ENCODE measurements at places on chromosomes 2 and 18.

- no peak for DNase-seq
Observed at GRCh38 chr18:28412521-28412920, 235.6 kb upstream of the CDH2 start.

DNA sequence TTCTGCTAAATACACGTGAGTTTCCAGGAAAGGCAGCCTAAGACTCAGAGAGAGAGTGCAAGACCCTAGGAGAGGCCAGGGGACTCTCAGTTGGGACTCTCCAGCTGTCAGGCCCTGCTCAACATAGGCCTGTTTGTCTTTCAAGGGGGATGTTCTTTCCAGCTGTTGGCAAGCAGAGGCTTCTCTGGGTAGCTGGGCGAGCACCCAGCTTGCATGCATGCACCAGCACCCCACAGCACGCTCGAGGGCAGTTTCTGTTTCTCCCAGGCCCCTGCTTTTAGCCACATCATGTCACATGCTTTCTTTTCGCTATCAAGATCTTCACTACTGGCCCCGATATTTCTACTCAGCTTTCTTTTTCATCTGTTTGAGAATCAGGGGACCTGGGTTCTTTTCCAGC, 479.3 kb upstream of the HS6ST1 start:
- DNase-seq: no peak

GRCh38 chr2:216540920-216541319, 42.3 kb downstream of the RPL37A start:
- DNase-seq: no peak

- DNase-seq: no peak
Observed at GRCh38 chr2:200788121-200788718, 23.5 kb upstream of the BZW1 start.

DNA sequence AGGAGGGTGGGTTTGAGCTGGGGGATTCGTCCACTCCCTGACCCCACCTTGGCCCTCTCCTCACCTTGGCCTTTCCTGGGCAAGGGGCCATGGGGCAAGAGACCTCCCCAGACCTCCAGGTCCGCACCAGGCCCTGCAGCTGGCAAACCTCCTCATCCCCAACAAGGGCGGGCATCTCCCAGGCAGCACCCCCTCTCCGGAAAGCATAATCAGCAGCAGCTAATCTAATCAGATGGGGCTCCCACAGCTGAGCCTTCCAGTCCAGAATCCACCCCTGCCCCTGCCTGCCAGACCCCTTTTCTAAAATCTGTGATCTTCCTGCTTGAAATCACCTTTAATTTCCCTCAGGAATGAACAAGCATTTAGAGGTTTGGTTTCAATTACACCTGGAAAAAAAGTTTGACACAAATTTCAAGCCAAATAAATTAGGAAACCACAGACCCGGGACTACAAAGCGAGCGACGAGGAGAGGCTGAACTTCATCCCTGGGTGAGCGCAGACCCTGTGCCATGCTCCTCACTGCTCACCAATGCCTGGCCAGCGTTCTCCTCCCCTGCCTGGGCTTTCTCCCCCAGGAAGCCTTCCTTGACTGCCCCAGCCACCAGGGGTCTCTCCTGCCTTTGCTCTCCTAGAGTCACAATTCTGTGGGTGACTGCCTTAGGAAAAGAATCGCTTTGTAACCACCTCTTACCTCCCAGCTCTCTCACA, 143.0 kb upstream of the MYCN start:
- DNase-seq: no peak

DNA sequence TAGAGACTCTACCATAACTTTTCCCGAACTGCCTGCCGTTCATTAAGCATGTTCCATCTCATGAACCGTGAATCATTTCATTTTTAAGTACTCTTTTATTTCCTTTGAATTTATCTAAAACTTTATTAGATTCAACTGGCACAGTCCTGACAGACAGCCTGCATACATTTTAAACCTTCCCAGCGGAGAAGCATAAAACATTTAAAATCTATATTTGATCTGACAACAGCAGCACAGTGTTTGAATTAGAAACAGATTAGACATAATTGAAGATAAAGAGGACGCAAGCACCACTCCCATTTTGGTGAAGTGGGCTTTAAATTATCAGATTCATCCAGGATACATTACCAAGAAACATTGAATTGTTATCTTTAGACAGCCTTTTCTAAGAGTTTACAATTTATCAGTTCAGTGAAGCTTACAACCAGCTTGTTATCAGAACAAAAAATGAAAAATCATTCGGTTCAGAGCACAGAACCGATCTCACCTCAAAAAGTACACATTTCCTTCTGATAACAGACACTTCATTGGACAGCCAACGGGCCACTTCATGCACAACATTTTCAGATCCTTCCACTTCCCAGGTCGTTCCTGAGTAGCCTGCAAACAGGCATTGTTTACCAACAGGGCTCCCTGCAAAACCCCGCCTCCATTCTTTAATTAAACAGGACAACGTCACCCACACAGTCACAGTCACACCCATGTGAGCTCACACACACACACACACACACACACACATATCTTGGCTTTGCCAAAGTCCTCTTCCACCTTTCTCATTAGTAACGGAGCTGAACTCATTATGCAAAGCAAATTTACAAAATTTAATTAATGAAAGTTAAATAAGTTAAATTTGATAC, 171.2 kb downstream of the SP3 start:
- DNase-seq: no peak

DNA sequence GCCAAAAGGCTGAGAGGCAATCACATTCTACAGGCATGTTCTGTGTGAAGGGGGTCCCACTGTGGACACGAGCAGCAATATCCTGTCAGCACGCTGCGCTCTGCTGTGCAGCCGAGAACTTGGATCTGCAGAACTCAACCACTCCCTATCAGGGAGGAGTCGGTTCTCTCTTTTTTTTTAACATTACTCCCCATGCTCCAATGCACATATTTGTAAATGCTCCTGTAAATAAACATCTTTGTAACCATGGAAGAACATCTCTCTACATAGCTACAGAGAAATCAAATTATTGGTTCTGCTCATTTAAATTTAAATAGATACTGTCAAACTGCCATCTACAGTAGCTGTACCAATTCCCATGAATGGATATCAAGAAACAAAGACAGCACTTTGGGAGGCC, 3.0 kb upstream of the ANKRD23 start:
- DNase-seq: no peak

- DNase-seq: no peak
Observed at GRCh38 chr2:70959851-70960832, 18.3 kb upstream of the ANKRD53 start.

DNA sequence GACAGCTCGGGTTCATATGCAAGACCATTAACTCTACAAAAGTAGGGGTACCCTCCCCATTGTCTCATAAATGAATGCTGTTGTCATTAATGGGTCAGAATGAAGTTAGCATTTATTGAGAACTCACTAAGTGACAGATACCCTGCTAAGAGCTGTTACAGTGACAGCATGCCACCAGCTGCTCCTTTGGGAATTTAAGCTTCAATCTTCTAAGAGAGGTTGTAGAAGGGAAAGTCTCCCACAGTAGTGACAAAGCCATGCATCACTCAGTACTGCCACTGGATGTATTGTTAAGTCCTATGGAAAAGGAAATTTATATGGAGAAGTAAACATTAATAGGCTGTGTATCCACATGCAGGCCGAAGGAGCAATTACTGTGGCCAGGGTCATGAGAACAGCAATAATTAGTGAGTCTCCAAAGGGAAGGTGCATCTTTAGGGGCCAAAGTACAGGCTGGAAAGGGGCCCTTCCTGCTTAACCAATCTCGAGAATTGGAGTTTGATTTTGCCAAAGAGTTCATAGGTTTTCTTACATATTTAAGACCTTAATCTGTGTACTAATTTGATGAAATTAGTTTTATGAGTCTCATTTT, 64.5 kb upstream of the FAM124B start:
- no peak for DNase-seq

DNA sequence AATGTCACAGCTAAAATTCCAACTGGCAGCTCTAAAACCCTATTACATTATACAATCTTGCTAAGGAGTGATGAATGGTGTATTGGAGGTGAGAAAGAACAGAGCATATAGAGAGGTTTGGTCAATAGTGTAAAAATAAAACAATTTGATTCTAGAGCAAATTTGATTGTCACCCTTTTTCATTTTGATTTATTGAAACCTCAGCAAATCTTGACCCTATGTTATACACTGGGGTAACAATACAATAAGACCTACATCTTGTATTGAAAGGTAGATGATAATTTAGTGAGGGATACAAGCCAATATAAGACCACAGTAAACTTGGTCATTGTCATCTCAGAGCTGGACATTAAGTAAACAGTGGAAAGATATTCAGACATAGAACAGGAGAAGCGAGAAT, 671.9 kb downstream of the IRS1 start:
- DNase-seq: no peak

DNA sequence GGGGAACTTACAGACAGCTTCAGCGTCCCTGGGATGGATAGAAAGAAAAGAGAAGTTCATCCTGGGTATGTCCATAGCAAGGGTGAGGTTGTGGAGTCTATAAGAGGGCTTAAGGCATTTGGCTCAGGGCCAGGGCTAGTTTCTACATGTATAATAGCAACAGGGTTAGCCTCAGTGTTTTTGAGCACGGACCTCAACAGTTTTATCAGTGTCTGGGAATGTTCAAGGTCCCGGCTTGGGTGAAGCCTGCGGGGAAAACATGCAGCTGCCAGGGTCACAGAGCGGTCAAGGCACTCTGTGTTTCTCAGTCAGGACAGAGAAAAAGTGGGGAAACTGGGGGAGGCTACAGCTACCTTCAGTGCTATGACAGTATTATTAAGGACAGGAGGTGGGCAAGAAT, 427.7 kb upstream of the HS6ST1 start:
- DNase-seq: no peak

GRCh38 chr2:109384308-109385271, 229.2 kb downstream of the SEPTIN10 start:
- no peak for DNase-seq

- DNase-seq: no peak
Observed at GRCh38 chr18:57901825-57902589, 98.9 kb upstream of the ATP8B1 start.

DNA sequence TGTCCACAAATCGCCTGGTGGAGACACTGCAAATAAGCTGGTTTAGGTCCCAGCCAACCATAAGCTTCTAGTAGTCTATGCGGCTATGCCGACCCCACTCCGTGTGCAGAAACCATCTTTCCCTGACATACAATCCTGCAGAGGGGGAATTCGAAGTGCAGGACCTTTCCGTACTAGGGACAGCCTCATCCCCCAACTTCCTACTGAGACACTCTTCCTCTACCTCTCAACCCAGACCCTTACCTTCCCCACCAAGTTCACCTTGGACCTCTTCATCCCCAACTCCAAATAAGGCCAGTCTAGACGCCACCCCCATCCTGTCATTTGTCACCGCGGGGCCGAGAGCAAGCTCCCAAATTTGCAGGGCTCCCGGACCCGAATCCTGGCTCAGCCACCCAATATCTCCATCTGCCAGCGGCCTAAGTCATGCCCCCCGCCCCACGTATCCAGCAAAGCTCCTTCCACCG, 496 bp downstream of the SUCLG1 start:
- no peak for DNase-seq

DNA sequence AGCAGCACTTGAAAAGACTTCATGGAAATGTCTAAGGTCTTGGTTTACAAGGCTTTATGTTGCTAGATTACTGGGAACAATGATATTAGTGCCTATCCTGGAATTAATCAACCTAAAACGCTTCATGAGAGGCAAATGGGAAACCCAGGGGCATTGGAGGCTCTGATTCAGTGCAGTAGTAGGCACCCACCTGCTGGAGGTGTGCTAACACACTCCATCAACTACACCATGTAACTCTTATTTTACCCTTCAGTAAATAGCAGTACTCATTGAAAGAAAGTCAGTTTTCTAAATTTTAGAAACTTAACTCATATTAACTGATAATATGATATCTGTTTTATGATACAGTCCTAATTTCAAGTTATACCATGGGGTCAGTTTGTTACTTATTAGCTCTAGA, 17.4 kb upstream of the HNRNPA3 start:
- no peak for DNase-seq

GRCh38 chr18:41096504-41096903, 858.5 kb upstream of the PIK3C3 start:
- DNase-seq: no peak

DNA sequence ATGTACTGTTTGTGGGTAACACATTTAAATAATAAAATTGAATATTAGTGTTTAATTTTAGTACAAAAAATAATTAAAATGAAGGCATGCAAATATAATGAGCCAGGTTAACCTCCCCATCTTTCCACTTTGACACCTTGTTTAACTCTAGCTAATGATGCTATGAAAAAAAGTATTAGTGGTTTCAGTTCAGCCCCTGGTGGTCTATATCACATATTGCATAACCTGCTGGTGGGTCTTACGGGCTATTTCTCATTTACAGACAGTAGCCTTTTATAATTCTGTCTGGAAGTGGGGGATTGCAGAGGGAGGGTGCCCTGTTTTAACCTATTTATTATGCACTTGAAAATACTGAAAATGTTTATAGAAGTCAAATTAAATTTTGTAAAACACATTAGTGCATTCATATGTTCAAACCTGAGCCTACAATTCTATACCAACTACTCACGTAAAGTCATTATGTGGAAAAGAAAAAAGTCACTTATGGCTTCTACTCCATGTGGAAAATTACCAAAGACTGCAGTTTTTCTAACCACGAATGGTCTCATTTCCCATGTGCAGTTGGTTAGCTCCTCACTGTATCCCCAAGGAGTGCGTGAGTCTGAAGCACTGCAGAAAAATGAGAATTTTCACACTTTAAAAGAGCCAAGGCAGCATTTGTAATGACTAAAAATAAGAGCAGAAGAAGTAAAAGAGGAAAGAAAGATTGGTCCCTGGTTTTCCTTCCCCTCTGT, 381.0 kb downstream of the MTX2 start:
- DNase-seq: no peak

- DNase-seq: no peak
Observed at GRCh38 chr18:79485788-79486355, 90.1 kb downstream of the NFATC1 start.

DNA sequence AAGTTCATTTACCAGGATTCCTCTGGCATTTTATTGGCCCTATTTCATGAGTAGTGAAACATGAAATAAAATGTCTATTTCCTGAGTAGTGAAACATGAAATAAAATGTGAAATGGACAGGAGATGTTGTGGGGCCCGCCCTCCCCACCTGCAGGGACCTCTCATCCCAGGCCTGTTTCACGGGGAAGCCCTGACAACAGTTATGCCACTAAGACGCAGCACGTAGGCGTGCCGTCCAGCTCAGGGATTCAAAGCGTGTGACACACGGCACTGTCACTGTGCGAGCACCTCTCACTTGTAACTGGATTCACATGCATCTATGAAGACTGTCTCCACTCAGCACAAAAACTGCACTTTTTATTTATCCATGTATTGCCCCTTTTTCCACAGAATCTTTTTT, 83.4 kb upstream of the SNTG2 start:
- no peak for DNase-seq

DNA sequence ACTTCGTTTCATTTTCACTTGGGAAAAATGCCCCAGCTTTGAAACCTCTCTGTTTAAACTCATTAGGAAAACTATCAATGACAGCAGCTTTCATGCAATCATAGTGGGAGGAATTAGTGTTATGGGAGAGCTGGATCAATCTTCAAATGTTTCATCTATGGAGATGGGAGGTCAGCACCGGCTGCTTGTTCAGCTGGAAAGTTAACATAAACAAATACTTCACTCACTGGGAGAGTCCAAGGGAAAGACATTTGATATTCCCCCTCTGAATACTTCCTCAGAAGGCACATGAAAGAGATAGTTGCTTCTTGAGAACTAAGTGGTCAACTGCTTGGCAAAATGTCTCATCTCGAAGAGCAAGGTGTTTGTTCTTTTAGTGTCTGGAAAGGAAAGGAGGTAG, 7.3 kb downstream of the LYPD1 start:
- no peak for DNase-seq
